HT1080 (cell line): ENCODE measurements at places on chromosomes 13 and 19.

DNA sequence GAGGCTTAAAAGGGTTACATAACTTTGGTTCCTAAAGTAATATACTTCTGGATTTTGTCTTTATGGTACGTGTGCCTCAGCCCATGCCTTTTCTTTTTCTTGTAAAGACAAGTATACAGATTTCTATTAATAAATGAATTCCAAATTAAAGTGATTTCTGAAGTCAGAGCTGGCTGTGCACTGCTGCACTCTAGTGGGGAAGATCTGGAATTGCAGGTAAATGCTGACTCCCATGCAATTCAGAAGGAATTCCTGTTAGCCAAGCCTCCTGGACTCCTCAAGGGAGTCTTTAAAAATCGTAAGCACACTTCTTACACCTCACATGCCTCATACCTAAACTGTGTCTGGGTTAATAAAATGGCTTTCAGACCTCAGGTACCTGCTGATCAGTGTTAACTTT lies 118.4 kb upstream of the SLC7A1 start:
- peak; percentile 26 for DNase-seq

GRCh38 chr13:50250401-50250800 lies 235.2 kb downstream of the KCNRG start:
- no peak for DNase-seq

DNA sequence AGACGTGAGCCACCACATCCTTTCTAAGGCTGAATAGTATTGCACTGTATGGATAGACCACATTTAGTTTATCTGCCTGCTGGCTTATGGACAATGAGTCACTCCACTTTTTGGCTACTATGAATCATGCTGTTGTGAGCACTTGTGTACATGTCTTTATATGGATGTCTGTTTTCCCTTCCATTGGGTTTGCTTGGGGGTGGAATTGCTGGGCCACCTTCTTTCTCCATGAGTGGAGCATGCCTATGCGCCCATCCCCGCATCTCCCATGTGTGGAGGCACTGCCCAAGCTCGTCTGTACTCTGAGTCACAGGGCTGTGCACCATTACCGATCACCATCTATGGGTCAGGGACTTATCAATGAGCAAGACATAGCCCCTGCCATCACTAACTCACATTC lies 127.2 kb upstream of the GJB6 start:
- peak; percentile 98 for DNase-seq

- DNase-seq = no peak
Observed at GRCh38 chr19:1396019-1396767, 5.1 kb downstream of the GAMT start.

DNA sequence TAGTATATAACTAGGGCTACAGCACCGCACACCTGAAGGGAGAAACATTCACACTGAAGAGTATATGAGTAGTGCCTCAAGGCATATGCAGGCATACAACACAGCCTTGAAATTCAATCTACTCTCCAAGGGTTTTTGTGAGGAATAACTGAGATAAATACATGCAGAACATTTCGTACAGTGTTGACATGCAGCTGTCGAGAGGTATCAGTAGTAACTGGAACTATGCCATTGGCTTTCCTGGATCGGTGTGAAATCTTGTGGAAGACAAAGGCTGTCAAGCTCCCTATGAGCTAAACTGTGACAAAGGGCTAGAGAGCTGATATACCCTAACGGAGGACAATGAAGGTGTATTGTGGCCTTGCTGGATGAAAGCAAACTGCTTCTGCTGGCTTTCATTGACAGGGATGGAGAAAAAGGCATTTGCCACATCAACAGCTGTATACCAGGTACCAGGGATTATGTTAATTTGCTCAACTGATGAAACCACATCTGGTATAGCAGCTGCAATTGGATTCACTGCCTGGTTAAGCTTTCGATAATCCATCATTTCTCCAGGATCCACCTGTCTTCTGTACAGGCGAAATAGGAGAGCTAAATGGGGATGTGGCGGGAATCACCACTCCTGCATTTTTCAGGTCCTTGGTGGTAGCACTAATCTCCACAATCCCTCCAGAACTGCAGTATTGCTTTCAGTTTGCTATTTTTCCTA lies 16.3 kb downstream of the MTRF1 start:
- no peak for DNase-seq

DNA sequence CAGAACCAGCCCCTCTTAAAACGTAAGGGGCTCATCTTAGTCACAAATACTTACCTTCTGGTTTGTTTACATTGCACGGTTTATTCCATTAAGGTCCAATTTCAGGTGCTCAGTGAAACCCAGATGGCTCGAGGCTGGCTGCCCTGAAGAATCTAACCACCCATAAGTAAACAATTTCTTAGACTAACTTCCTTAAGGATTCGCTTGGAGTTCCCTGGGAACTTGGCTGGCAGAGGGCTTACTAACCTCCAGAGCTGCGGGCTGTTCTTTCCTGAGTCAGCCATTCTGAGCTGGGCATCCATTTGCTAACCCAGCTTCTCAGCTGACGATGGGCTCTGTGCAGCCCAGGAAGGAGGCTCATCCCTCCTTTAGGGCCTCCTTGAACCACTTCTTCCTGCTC lies 262.1 kb downstream of the FGF9 start:
- no peak for DNase-seq

DNA sequence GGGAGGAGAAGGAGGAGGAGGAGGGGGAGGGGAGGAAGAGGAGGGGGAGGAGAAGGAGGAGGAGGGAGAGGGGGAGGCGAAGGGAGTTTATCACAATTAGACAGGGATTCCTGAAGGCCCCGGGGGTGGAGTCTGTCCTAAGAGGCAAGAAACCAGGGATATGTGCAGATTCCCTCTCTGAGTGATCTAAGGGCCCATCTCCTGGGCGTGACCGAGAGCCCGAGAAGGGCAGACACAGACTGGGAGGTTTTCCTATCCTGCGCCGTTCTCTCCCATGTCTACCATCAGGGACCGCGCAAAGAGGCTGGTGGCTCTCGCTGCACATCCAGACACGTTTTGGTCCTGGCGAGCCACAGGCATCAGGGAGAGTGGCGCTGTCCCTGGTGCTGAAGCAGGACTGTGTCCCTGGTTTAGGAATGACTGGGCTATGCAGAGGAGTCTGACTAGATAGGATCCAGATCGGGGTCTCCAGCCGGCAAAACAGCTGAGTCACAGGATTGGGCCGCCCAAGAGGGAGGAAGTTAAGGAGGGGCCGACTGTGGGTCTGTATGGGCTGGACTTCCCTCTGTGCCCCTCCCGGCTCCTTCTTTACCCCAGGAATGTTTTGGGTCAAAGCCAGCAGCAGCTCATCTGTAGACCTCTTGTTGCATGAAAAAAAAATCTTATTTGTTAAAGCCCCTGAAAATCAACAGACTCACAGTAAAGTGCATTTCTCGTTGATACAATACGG lies 17.9 kb upstream of the ZNF175 start:
- peak; percentile 35 for DNase-seq

- DNase-seq = no peak
Observed at GRCh38 chr13:55160867-55161266, 1979.9 kb upstream of the PRR20A start.

DNA sequence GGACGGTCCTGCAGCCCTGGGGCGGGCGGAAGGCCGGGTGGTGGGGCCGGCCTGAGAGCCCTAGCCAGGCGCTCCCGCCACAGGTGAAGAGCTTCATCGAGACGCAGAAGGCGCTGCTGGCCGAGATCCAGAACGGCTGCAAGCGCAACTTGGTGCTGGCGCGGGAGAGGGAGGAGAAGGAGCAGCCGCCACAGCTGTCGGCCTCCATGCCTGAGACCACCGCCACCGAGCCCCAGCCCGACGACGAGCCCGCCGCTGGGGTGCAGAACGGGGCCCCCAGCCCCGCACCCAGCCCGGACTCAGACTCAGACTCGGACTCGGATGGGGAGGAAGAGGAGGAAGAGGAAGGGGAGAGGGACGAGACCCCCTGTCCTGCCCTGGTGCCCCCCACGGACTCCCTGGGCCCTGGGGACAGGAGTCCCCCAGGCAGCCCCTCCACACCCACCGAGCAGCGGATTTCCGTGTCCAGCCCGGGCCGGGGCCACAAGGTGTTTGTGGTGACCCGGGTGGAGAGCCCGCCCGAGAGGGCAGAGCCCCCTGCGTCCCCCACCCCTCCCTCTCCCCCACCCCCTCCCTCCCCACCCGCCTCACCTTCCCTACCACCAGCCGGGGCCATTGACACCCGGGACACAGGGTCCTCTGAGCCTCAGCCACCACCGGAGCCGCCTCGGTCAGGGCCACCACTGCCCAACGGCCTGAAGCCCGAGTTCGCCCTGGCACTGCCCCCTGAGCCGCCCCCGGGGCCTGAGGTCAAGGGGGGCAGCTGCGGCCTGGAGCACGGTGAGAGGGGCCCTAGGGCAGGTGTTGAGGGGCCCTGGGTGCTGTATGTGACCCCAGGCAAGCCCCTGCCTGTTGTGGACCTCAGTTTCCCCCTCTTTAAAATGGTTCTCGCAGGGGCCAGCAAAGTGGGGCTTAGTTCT lies 15.3 kb downstream of the NKPD1 start:
- DNase-seq = no peak

- peak; percentile 78 for DNase-seq
Observed at GRCh38 chr19:43519436-43520088, 7.4 kb downstream of the ETHE1 start.

GRCh38 chr13:88000239-88000638 lies 329.1 kb downstream of the SLITRK5 start:
- peak; percentile 30 for DNase-seq

GRCh38 chr13:102692491-102692826 lies 2.4 kb downstream of the METTL21C start:
- DNase-seq = no peak

DNA sequence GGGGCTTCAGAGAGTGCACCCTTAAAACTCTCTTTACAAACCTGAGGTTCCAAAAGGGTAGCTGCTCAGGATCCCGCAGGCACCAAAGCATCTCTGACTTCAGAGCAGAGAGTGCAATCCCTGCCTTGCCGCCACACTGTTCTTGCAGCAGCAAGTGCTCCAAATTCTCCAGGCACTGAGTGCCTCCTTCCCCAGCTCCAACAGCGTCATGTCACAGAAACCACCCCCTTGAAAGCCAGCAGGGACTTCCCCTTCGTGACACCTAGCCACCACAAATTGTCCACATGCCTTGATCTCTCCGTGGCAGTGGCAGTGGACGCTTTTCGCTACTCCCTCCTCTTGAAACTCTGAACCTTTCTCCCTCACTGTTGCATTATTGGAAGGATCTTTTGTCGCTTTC lies 39.9 kb downstream of the MBNL2 start:
- no peak for DNase-seq

- no peak for DNase-seq
Observed at GRCh38 chr13:49567491-49567890, 17.9 kb downstream of the RCBTB1 start.

DNA sequence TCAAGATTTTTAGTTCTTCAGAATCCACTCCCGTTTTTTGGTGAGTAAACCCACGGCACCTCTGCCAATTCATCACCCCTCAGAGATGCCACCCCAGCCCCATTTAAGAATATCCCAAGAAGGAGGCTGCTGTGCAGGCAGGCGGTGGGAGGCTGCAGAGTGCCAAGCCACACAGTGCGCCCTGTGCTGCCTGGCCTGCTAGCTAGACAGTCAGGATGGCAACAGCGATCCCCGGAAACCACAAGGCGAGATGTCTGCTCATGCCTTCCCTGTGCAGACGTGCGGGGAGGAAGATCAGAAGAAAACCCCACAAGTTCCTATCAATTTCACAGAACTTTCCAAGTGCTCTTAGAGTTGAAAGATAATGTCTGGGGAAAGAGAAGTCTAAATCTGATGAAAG lies 64.8 kb upstream of the GPR183 start:
- no peak for DNase-seq

DNA sequence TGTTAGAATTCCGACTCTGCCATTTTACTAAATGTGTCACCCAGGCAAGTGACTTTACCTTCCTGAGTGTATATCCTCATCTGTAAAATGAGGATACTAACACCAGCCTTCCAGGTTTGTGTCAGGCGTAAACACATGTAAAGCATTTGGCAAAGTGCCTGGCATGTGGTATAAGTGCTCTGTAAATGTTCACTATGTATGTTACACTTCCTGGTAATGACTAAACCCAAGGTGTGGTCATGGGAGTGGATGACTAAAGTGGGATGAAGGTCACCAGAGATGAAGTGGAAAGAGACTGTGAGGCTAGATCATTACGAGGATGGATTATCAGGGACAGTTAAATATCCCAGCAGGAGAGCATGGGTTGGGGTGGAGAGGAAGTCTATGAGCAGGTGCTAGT lies 25.6 kb downstream of the DEDD2 start:
- peak; percentile 90 for DNase-seq

GRCh38 chr19:3822683-3823349 lies 36.6 kb upstream of the MATK start:
- DNase-seq = no peak

DNA sequence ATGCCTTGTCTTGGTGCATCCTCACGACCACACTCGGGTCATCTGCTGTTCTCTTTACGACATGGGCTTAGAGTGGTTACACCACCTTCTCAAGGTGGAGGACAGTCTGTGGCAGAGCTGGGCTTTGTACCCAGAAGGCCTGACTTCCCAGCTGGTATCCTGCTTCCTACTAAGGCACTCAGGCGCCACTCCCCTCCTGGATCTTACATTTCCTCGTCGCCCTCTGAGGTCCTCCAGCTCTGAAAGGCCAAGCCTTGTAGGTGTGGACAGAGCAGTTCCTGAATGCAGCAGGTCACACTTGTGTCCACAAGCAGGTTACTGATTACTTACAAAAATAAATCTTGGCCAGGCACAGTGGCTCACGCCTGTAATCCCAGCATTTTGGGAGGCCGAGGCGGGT lies 11.9 kb downstream of the SYCE2 start:
- no peak for DNase-seq

GRCh38 chr19:7692417-7693088 lies 9.4 kb downstream of the FCER2 start:
- no peak for DNase-seq

DNA sequence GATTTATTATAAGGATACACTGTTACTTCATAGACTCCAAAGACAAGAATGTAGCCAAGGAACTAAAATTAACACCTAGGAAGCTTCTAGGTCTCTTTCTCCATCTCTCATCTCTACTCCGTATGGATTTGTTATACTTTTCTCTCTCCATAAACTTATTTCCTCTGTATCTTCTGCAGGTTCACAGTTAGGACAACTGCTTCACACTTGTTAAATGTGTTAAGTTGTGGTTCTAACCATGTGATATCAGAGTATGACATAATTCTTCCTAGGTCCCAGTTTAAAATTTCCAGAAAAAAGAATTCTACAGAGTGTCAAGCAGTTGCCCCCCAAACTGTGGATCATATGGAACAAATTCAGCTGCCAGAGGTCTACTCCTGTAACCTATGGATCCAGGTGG lies 42.3 kb upstream of the GTF2F2 start:
- no peak for DNase-seq

DNA sequence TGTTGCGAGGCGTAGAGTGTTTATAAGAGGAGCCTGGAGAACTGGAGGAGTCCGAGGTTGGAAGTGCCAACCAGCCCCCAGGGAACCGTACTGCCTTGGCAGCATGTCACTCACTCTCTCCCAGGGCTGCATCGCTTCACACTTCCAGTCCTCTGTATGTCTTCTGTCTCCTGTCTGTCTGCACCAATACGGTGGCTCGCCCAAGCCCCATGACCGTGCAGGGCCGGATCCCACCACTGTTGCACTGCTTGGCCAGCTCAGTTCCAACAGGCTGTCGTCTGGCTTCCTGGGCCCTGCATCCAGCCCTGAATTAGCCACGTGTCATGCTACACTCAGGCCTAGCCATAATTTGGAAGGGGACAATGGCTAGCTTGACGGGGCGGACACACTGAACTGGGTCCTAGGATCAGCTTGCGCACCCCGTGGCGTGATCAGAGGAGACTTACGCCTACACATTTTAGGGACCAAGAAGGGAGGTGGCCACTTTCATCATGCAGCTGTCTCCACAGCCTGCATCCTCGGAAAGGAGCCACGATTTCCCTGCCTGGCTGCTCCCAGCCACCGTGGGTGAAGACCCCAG lies 147.1 kb downstream of the URI1 start:
- DNase-seq = no peak

GRCh38 chr13:100356889-100357288 lies 231.7 kb downstream of the GGACT start:
- DNase-seq = no peak
